Kidney glomerular epithelial cell (primary cell): ENCODE measurements at places on chromosomes 4 and X.
A peak's percentile ranks its signal among the peaks of the same experiment; 100 is the strongest.

- no peak for DNase-seq
These were observed 168.7 kb downstream of the PRDM5 start for GRCh38 chr4:120753854-120754253.

- no peak for DNase-seq
These were observed 28.3 kb upstream of the CLDN24 start for GRCh38 chr4:183350317-183351071.

- no peak for DNase-seq
These were observed 266.4 kb downstream of the PRR32 start for GRCh38 chrX:127085939-127086338.

DNA sequence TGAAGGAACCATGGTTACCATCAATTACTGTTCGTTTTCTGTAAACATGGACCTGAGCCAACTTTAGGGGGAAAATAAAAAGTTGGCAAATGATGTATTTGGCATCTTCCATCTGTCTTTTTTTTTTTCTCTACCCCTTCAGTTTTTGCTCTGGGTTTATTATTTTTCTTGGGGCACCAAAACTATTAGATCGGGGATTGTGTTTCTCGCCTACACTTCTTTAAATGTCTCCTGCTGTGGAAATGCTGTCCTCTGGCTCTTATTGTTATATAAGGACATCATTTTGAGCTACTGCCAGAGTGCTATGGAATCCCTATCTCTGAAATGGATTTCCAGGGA lies 234.0 kb upstream of the SLIT2 start:
- DNase-seq, result no peak

GRCh38 chrX:118346258-118347094 lies 570 bp downstream of the WDR44 start:
- DNase-seq, result no peak

DNA sequence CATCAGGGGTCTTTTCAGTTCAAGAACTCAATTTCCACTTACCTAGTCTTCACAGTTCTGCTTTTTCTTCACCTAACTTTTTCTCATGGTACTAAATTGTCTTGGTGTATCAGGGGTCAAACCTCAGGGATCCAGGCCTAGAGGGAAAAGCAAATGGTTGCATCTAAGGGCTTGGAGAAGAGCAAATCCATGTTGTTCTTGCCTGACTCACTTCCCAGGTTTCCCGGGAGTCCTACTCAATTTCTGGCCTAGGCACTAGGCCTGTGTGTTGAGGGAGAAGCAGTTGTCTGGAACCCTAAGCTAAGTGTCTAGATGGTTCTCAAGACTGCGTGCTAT lies 191.9 kb upstream of the STK26 start:
- DNase-seq, result no peak

DNA sequence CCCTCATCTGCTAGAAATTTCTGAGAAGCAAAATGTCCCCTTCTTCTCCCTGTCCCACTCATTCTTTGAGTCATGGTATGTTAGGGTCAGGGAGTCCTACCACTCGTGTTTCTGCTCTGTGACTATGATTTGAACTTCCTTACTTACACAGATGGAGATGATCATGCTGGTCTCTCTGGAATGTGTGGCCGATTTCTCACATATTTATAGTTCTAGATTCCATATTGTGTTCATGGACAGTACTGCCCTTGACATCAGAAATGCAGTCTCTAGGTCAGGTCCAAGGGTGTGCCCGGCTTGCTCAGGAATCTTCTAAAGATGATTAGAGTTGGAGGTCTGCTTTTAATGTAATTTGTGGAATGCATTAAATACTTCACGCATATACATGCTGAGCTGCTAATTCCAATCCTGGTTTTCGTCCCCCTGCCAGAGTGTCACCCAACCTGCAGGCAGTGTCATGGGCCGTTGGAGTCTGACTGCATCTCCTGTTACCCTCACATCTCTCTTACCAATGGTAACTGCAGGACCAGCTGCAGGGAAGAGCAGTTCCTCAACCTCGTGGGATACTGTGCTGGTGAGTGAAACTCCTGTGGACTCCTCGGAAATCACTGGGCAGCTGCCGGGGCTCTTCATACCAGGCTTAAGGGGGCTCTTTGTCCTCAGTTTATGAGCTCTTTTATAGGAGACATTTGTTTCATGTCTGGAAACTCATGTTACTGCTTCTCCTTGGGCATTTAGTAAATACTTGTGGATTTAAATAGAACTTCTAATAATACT lies 214.1 kb upstream of the ANXA3 start:
- no peak for DNase-seq

GRCh38 chr4:173753408-173753807 lies 223.4 kb upstream of the HAND2 start:
- DNase-seq, result no peak

- DNase-seq, result no peak
These were observed 127.8 kb downstream of the KCTD8 start for GRCh38 chr4:44320833-44321232.

DNA sequence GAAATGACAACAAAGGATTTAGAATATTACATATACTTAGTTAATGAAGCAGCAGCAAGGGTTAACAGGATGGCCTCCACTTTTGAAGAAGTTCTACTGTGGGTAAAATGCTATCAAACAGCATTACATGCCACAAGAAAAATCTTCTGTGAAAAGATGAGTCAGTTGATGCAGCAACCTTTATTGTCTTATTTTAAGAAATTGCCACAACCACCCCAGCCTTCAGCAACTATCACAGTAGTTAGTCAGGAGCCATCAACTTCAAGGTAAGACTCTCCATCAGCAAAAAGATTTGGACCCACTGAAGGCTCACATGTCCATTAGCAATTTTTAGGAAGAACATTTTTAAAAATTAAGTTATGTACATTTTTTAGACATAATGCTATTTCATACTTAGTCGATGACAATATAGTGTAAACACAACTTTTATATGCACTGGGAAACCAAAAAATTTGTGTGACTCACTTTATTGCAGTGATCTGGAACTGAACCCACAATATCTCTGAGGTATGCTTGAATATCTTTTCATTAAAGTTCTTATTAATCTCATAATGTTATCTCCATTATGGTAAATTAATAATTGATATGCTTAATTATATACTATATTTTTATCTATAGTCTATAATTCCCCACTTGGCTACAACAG lies 81.2 kb downstream of the SPCS3 start:
- peak; percentile 55 for DNase-seq

GRCh38 chrX:1451251-1451660 lies 1.5 kb downstream of the ASMTL start:
- DNase-seq, result no peak

DNA sequence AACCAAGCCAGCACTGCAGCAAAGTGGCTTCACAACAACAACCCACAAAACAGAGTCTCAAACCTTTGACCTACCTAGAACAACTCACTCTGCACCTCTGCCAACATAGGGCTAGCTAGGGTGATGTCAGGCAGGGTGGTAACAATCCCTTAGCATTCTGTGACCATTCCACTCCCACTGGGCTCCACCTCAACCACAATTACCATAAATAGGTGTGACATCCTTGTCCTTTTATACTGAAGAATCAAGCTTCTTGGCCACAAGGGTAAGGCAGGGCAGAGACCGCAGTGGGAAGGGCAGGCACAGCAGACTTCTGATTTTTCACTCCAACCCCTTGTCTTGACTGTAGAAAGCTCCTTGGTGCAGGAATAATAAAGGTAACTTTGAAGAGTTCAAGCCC lies 795.4 kb upstream of the DIAPH2 start:
- no peak for DNase-seq

DNA sequence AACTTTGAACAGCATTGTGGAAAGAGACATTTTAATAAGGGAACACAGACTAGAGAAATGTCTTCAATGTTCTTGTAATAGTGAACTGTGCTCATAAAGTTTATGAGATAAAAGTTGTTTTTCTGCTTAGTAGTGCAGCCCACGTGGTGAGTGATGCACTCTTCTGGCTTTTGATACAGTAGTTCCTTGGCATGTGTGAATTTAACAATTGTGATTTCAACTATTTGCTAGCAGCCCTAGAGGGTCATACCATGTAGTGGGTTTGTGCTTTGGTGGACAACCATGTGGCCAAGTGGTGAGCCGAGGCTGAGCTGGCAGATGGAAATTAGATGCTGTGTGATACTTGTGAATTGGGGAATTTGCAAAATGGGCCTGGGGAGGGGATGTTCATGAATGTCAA lies 116.2 kb upstream of the SLC4A4 start:
- DNase-seq, result no peak

GRCh38 chr4:86380181-86380724 lies 20.4 kb upstream of the MAPK10 start:
- DNase-seq, result no peak

DNA sequence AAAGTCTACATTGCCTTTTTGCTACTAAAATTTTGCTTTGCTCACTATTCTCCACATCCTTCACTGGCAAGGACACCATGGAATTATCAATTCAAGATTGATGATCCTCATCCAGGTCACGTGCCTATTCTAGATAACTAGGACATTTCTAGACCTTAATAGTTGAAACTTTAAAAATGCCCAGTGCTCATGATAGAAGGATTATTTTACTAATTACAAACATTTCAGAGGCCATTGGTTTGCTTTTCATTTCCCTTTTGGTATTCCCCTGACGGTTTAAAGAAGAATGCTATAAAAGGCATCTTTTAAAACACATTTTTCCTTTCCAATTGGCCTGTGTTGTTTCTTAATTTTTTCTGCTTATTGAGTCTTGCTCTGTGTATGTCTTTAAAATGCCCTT lies 249.4 kb downstream of the NDST4 start:
- no peak for DNase-seq

DNA sequence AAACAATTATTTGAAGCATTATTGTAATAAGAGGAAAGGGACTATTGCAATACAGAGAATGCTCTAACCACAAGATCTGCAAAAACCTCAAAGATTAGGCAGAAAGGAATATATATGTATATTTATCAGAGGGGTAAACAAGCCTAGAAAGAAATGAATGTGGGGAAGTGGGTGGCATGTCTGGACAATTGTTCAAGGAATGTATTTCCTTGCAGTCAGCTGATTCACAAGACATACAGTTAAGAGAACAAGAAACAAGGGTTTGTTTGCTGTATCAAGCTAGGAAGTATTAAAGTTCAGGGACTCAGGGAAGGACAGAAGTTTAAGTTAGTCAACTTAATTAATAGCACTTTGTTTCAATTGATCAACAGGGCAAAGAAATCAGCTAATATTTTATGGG lies 514.7 kb downstream of the CENPC start:
- no peak for DNase-seq

DNA sequence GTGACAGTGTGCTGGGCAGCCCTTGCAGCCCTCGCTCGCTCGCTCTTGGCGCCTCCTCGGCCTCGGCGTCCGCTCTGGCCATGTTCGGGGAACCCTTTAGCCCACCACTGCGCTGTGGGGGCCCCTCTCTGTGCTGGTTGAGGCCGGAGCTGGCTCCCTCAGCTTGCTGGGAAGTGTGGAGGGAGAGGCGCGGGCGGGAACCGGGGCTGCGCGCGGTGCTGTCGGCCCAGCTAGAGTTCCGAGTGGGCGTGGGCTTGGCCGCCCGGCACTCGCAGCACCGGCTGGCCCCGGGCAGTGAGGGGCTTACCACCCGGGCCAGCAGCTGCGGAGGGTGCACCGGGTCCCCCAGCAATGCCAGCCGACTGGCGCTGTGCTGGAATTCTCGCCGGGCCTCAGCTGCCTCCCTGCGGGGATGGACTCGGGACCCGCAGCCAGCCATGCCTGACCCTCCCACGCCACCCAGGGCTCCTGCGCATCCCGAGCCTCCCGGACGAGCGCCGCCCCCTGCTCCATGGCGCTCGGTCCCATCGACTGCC lies 770.1 kb upstream of the GALNTL6 start:
- no peak for DNase-seq
